ENCODE measurements at places on chromosomes 5 and 9. TPM values are rescaled to one million over a fixed set of nuclear protein-coding genes. Genes with fewer than 3 reads are reported as not detected.

DNA sequence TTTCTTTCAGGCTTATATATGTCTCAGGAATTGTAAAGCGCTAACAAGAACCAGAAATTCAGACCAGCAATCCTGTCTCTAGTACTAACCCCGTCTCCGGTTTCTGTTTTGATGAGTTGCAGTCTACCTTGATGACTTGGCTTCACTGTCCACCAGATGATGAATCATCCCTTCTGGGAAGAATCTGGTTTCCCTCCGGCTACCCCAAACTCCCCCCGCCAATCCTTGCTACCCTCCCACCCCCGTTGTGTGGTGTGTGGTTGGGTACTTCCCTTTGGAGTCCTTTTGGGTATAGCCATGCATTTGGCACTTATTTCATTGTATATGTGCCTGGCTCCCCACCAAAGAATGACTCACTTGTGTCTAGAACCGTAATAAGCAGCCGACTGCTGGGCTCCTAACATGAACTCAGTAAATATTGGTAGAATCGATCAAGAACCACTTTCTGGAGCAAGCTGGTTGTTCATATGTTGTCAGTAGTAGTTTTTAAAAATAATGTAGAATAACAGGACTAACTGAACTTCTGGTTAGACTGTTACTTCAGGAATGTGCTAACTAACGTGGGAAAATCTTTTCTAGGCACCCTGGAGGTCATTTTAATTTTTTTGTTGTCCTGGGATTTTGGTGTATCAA, 8.3 kb upstream of the TGFBI start:
- no peak for DNase-seq

- DNase-seq = peak; percentile 13
These were observed 184.4 kb upstream of the IER5L start for GRCh38 chr9:129362287-129363000.

The ETF1 gene
- 80.9 TPM for total RNA-seq

- DNase-seq = no peak
These were observed 490.2 kb downstream of the EBF1 start for GRCh38 chr5:158609333-158610050.

The RGS7BP gene
- 5.4 TPM for total RNA-seq

The CCL28 gene
- total RNA-seq = 0.81 TPM

The KIF4B gene
- total RNA-seq = not detected

GRCh38 chr5:32845171-32845570, 134.1 kb downstream of the NPR3 start:
- DNase-seq = no peak

DNA sequence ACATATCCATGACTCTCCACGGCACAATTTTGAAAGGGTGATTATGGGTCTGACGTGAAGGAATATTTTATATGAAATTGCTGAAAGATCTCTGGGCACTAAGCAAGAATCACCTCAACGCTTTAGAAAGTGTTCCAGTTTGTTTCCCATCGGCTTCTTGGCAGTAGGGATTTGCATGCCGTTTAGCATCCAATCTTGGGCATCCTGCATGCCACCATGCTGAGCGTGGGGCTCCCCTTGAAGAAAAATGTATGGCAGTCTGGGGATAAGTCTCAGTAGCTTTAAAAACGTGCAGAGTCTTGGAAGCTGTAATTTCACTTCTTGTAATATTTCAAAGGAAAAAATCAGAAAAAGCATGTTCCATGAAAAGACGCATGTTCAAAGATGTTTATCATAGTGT, 151.7 kb downstream of the DMRT2 start:
- no peak for DNase-seq

The SPINK1 gene
- total RNA-seq = not detected

- DNase-seq = no peak
These were observed 24.0 kb upstream of the FRMPD1 start for GRCh38 chr9:37626708-37627292.

DNA sequence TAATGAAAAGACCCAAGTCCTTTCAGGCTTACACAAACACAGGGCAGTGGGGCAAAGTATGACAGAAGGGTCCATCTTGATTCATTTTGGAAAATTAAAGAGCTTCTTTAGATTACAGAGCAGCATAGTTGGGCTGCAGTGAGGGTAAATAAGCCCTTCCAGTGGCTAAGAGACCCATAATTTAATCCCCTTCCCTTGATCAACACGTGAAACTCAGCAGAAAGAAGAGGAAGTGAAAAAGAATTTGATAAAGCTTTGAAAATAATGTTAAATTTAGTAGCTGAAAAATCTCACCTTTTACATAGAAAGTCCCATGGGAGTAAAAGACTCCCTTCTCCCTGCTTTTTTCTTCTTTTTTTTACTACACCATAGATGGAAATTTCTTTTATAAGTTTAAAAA, 87.6 kb downstream of the FREM1 start:
- DNase-seq = no peak

GRCh38 chr9:107243742-107244141, 39.3 kb upstream of the RAD23B start:
- DNase-seq = no peak

The XPA gene
- 5.8 TPM for total RNA-seq

DNA sequence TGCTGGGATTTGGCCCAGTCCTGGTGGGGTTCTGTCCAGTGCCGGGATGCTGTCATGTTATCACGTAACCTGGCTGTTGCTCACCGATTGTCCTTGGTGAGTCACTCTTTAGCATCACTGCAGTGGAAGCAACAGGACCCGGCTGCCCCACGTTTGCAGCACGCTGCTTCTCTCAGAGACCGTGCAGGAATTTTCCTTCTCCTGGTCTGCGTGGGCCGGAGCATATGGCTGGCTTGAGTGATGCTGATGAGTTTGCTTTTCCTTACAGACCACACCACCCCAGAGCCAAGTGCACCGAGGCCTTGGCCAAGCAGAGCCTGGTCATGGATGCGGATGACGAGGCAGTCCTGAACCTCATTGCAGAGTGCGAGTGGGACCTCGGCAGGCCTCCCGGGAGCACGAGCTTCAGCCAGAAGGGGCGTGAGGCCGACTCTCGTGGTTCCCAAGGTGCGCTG, 21.4 kb downstream of the CEP72 start:
- no peak for DNase-seq

DNA sequence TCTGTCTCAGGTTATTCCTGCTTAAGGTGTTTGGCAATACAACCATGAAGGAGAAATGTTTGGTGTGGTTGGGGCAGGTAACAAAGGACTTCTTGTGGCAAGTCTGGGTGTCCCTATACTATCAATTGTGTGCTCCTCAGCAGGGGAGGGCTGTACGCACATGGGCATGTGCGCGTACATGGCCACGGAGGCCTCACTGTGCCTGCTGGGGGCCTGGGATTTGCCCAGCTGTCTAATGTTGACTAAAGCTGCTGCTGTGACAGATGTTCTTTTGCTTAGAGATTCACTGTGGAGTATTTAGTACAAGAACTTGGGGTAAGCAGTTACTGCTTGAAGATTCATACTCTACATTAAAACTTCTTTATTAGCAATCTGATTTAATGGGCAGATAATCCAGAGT, 97.5 kb downstream of the HSPA4 start:
- no peak for DNase-seq

DNA sequence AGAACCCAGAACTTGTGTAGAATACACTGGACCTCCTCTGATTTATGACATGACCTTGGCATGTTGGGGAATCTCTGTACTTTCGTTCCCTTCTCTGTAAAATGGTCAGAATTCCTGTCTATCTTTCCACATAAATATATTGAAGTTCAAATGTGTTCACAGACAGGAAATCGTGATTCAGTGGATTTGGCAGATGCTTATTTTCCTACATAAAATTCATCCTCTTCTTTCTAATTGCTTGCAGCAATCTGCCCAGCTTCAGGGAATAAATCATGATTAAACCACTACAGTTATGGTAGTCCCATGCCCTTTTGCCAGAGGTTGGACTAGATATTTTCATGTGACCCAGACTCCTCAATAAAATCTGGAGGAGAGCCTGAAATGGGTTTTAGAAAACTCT, 52.1 kb upstream of the ARL15 start:
- DNase-seq = no peak

GRCh38 chr5:68793074-68793473, 300.7 kb upstream of the SLC30A5 start:
- DNase-seq = no peak

DNA sequence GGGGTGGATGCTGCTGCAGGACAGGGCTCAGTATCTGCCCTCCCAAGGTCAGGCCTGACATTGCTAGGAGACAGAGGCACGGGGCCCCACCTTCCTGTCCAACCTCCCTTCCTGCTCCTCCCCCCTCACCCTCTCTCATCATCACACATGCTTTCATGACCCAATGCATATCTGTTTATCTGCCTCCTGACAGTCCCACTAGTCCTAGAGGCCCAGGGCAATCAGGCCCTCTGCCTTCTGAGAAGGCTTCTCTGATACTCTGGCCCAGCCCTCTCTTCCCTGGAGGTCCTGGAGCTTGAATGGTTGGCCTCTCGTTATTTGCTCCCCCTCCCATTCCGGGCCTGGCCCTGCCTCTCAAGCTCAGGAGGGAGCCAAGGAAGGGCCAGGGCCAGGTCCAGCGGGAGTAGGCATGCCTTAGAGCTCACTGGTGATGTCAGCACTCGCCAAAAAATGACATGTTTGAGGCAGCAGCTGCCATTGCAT, 90.6 kb upstream of the SAP30L start:
- peak; percentile 79 for DNase-seq

GRCh38 chr5:158119961-158120723, 261.2 kb upstream of the CLINT1 start:
- DNase-seq = no peak

- DNase-seq = peak; percentile 80
These were observed 2.1 kb downstream of the TLN1 start for GRCh38 chr9:35729700-35730485.

GRCh38 chr5:123180178-123180577, 91.1 kb downstream of the PRDM6 start:
- peak; percentile 61 for DNase-seq

DNA sequence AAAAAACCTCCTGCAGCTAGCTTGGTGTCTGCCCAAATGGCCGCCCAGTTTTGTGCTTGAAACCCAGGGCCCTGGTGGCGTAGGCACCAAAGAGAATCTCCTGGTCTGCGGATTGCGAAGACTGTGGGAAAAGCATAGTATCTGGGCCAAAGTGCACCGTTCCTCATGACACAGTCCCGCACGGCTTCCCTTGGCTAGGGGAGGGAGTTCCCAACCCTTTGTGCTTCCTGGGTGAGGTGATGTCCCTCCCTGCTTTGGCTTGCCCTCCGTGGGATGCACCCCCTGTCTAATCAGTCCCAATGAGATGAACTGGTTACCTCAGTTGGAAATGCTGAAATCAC, 83.0 kb upstream of the JAK2 start:
- no peak for DNase-seq

DNA sequence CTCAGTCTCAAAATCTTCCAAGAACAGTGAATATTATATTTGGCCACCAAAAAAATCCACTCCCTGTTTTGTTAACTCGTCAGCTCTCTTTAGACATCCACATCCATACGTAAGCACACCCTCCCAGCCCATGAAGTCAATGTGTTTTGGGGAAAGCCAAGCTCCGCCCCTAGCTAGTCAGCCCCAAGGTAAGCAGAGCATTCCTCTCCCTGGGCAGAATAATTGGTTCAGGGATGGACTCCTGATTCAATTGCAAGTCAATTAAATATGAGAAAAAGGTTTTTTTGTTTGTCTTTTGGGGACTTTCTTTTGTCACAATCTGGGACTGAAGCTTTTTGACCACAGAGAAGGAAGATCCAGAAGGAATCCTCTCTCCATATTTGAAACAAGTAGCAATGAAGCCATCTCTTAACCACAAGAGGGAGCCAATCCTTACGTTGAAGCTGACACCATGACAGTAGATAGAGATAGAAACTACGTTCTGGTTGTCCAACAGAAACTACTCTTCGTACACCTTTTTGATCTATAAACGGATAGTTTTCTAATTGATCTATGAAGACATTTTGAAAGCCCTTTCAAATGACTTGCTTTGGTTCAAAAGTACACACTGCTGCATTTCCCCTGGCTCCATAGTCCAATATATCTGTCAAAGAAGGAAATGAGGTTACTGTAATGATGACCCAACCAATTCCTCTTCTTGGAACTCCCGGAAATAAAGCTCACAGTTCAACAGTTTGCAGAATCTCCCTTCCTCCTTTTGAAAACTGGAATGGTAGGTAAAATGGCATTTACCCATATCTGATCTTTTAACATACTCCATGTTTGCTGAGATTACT, 166.4 kb downstream of the TLE1 start:
- DNase-seq = no peak

GRCh38 chr9:16106021-16106571, 553.3 kb downstream of the CCDC171 start:
- no peak for DNase-seq

DNA sequence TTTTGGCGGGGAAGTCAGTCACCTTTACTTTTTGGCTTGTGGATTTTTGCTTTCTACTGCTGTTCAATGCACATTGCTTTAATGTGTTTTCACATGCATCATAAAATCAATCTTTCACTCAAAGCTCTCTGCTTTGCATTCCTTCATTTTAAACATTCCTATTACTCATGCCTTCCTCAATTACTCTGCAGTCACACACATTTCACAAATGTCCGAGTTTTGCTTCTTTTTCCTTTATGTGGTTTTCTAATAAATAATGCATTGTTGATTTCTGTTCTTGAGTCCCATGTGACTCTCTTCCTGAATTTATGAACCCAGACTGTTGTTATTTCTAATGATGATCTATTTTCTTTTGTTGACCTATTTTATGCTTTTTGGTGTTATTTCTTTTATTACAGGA, 82.3 kb upstream of the EPB41L4B start:
- no peak for DNase-seq

The PCDHA11 gene
- not detected for total RNA-seq

The ZFYVE16 gene
- 29.6 TPM for total RNA-seq

DNA sequence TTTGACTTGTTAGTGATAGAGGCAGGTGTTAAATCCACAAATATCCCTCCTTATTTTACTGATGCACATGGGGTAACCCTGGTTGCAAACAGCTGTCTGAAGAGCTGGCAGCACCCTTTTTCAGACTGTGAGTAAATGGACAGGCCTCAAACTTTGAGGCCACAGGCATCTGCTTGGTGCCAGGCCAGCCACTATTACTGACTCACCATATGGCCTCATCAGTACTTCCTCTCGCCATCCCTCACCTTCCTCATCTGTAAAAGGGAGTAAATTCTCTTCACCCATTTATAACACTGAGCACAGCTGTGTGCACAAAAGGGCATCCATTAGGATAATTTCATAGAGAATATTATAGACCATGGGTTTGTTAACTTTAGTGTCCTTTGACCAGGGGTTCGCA, 11.9 kb upstream of the TNIP1 start:
- DNase-seq = no peak

DNA sequence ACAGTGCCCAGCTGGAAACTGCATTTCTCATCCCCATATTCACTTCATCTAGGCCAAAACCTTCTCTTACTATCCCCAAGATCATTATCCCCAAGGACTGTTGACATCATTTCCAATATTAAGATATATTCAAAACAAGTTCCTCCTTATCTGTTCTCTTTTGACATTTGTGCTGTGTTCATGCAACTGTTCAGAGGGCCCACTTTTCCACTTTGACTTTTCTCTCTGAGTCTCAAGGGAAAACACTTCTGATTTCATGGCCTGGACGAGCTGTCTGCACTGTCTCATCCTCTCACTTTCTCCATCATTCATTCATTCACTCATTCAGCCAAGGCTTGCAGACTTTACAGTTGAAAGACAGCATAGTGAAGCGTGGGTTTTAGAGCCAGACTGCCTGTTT, 173.7 kb upstream of the DAPK1 start:
- no peak for DNase-seq

- no peak for DNase-seq
These were observed 1.3 kb downstream of the TNFSF15 start for GRCh38 chr9:114804505-114804904.

The BASP1 gene
- total RNA-seq = 3.4 TPM

- DNase-seq = peak; percentile 91
These were observed at the start of gene SMIM3 for GRCh38 chr5:150778517-150779396. Gene SMIM3, plus strand, starts transcription at chr5:150778757. Its CDS starts 16,684 bp downstream, at chr5:150795441.

GRCh38 chr5:74639807-74640449, 600 bp downstream of the ENC1 start:
- peak; percentile 67 for DNase-seq
